ENCODE measurements at places on chromosomes 3 and 15.

DNA sequence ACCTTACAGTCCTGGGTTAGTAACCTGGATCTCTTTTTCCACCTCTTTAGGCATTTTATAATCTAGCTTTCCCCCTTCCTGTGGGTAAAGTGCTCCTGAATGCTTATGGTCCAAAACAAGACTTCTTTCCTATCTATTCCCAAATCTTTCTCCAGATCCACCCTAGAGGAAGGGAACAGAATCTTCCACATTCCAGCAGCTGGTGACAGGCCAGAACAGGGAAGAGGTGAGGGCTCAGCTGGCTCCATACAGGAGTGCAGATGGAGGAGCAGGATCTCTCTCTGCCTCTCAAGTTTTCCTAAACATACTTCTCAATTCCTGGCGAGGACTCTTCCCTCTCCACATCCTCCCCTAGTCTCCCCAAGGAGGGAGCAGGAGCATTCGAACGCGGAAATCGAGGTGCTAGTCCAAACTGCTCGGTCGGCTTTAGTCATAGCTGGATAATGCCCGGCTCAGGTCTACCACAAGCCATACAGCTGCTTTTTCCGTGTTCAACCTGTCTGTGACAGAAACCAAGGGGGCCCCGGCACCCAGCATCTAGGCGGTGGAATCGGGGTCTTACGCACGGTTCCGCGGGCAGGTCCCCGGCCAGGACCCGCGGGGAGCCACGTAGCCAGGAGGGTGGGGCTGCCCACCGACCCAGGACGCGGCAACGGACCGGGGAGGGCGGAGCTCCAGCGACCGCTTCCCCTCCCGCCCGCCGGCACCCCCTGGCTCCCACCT lies 4.0 kb downstream of the RASSF1 start:
- DNase-seq = no peak

- no peak for DNase-seq
Observed at GRCh38 chr3:14433106-14433505, 30.7 kb downstream of the SLC6A6 start.

- DNase-seq = no peak
Observed at GRCh38 chr15:74889390-74889882, 406 bp upstream of the MPI start.

GRCh38 chr3:55042591-55042990 lies 114.7 kb upstream of the LRTM1 start:
- DNase-seq = no peak

GRCh38 chr3:23073724-23074305 lies 129.3 kb upstream of the UBE2E2 start:
- no peak for DNase-seq

GRCh38 chr3:32237670-32238452 lies 619 bp upstream of the CMTM8 start:
- peak; percentile 11 for DNase-seq

GRCh38 chr3:108159105-108159504 lies 63.1 kb downstream of the IFT57 start:
- DNase-seq = no peak

- peak; percentile 12 for DNase-seq
Observed at GRCh38 chr3:57078344-57078634, 17.8 kb downstream of the SPATA12 start.

DNA sequence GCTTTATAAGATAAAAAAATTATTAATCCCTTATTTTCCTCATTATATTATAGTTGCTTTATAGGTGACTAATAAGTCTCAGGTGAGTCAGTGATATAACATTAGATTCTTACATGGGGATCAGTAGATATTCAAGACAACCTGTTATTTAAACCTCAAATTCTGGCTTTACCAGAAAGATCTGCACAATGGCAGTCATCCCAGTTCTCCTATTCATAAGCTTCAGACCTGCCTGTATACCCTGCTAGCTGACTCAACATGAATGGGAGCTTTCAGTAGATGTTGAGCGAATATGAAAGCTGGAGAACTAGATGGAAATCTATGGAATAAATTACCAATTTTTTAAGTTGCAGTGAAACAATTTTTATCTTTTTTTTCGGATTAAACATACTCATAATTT lies 20.5 kb upstream of the CCDC54 start:
- no peak for DNase-seq

DNA sequence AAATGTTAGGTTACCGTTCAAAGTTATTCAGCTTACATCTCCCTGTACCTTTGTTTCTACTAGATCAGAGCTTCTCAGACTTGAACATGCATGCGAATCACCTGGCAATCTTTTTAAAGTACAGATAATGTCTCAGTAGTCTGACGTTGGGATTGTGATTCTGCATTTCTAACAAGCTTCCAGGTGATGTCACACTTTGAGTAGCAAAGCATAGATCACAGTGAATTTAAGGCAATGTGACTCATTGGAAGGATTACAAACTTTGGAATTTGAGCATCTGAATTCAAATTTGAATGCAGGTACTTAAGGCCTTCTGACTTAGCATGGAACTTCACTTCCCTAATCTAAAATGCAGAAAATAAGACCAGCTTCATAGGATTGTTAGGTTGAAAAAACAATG lies 10.8 kb upstream of the ZMAT3 start:
- DNase-seq = no peak

DNA sequence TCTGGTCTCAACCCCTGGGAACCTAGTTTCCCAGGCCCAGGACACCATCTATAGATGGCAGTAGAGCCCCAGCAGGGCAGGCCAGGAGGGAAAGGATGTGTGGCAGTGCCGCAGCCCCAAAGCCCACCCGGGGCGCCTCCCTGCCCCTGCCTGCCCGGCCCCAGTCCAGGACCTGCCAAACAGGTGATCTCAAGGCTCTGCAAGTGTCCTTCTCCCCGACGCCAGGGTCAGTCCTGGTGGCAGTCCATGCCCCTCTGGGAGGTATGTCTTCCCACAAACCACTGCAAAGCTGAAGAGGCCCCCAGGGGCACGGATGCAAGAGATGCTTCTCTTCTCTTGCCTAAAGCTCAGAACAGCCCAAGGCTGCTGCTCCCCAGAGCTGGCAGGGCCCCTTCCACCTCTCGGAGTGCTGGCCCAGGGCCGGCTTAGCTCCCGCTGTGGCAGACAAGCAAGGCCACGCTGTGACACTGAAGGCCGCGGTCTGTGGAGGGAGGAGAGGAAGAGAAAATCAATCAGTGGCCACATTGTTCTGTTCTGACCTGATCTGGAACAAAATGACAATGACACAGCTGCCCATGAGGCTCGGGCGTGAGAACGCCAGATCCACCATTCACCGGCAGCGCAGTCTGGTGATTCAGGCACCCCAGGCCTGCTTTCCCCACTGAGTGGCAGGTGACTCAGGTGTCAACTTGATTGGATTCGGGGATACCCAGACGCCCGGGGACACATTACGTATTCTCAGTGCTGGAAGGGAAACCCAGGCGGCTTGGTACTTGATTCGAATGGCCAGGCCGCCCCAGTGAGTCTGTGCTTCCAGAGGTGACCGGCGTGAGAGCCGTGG lies 34.0 kb downstream of the KLHL25 start:
- no peak for DNase-seq

DNA sequence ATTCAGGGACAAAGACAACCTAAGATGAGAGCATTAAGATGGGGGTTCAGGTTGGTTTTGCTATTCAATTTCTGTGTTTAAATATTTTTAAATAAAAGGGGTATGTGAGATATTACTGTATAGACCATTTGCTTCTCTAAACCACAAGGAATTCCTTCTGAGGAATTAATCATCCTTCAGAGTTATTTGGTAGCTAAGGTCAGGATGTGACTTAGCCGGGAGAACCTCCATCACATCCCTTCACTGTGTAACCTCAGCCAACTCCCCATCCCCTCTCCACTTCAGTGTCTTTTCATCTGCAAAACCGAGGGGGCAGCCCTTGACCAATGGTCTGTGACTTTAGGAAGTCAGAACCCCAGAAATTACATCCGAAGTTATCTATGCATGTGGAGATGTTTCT lies 48.7 kb upstream of the SKOR1 start:
- no peak for DNase-seq

GRCh38 chr15:88828791-88829190 lies 25.6 kb downstream of the ACAN start:
- DNase-seq = no peak

- no peak for DNase-seq
Observed at GRCh38 chr3:129040039-129040336, 20.6 kb upstream of the GP9 start.

DNA sequence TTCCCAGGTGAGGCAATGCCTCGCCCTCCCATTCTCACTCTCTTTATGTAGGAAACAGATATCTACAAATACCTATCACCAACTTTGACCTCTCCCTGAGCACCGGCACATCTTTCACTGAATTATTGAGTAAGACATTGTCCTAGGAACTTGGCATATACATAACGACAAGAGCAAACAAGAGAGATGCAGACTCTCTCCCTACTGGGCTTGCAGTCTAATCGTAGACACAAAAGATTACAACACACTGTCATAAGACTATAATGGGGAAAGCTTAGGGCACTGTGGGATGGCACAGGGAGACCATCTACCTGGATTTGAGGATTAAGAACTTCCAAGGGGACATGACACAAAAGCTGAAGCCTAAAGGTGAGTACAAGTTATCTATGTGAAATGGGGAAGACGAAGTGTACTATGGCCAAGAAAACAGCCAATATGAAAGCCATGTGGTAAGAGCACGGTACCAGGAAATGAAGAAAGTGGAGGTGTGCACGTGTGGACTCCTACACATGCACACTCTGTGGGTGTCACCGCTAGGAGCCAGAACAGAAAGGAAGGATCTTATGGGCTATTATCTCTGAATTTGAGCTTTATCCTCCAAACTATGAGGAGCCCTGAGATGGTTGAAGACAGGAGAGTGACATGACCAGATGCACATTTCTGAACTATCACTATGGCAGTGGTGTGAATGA lies 218.8 kb upstream of the STRIT1 start:
- DNase-seq = no peak

DNA sequence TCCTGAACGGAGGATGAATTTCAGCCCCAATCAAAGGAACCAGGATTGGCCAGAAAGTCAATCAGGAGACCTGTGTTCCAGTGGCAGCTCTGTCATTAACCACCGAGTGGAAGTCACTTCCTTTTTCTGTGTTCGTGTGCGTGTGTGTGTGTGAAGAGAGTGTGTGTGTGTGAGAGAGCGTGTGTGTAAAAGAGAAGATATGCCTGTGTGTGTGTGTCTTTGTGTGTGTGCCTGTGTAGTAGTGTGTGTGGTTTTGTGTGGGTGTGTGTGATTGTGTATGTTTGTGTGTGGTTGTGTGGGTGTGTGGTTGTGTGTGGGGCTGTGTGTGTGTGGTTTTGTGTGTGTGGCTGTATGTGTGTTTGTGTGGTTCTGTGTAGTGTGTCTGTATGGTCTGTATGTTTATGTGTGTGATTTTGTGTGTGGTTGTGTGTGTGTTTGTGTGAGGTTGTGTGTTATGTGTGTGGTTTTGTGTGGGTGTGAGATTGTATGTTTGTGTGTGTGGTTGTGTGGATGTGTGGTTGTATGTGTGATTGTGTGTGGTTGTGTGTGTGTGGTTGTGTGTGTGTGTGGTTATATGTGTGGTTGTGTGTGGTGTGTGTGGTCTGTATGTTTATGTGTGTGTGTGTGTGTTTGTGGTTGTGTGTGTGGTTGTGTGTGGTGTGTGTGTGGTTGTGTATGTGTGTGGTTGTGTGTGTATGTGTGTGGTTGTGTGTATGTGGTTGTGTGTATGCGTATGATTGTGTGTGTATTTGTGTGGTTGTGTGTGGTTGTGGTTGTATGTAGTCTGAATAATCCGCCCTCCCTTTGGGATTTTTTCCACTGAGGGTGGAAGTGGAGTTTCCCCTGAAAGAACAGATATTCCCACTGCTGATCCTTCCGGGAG lies 314.4 kb downstream of the SHQ1 start:
- no peak for DNase-seq

DNA sequence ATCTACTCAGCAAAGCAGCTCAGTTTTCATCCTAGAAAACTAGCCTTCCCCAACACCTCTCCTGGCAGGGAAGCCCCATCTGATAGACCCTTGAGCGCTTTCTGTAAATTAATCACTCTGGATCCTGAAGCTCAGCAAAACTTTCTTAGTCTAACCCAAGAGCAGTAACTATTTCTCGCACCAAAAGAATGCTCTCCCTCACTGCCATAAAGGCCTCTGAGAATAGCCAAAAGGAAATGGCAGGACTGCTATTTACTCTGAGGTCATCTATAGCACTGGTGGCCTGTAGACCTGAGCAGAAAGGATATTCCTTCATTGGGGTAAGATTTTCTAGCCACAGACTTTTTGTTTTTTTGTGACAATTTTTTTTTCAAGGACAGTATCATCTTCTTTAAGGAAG lies 345.8 kb upstream of the ADAMTS9 start:
- DNase-seq = no peak

DNA sequence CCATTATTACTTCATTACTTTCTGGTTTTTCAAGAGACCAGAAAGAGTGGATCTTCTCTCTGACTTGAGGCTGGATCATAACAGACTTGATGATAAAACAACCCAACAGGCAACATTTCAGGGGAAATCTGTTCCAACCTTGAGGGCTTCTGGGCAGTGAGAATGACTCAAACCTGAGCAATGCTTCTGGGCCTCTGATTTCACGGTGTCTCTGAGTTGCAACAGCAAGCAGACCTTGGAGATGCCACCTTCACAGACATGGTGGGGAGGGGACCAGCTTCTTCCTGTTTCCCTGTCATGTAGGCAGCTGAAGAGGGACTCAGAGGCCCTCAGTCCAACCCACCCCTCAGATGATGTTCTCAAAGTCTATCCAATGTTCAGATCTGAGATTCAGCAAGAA lies 104.0 kb downstream of the ABHD5 start:
- no peak for DNase-seq

- no peak for DNase-seq
Observed at GRCh38 chr15:79989682-79990081, 18.7 kb upstream of the BCL2A1 start.

- DNase-seq = no peak
Observed at GRCh38 chr3:32323604-32324003, 68.0 kb upstream of the CMTM7 start.

DNA sequence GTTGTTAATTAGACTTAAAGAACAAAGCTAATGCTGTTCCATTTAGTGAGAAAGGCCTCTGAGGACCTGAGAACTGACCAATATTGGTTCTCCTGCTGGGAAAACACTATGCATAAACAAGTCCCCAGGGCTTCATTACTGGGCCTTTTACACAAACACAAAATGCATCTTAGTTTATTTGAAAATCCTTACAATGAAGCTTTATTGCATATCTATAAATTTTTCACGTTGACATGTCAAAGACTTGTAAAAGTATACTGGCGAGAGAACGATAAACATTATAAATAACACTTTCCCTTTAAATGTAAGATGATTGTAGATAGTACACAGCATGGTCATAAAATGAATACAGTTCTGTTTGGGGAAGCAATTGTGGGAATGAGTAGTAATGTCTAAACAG lies 151.7 kb downstream of the ROBO2 start:
- no peak for DNase-seq

DNA sequence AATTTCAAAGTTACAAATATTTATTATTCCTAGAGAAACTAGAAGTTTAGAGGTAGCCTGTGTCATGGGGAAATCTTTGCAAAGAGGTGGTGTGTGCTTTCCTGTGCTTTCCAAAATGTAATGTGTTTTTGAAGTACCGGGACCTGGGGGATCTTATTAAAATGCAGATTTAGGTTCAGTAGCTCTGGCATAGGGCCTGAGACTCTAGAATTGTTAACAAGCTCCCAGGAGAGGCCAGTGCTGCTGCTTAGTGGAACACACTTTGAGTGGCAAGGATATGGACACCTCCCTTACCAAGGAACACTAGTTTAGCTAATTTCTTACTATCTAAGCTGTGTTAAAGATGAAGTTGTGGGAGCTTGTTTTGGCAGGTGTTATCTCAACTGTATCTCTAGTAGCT lies 428.9 kb downstream of the VGLL3 start:
- no peak for DNase-seq
